Activated gamma-delta T cell treated with anti-CD3 and anti-CD28 coated beads, Interleukin-2, amount 50 U/mL, for 16 hours (primary cell): ENCODE measurements at places on chromosomes 2 and 18.

DNA sequence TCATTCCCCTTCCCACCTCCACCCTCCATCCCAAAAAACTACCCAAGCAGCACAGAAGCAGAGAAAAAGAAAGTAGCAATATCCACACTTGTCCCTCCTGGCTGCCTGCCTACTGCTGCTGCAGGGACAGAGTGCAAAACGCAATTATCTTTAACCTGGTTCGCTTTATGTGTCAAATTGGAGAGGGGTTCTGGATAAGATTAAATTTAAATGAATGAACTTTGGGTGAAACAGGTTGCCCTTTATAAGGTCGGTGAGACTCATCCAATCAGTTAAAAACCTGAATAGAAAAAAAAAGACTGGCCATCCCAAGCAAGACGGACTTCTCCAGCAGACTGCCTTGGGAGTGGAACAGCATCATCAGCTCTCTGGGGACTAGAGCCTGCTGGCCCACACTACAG, 62.6 kb downstream of the ANKRD44 start:
- no peak for DNase-seq

DNA sequence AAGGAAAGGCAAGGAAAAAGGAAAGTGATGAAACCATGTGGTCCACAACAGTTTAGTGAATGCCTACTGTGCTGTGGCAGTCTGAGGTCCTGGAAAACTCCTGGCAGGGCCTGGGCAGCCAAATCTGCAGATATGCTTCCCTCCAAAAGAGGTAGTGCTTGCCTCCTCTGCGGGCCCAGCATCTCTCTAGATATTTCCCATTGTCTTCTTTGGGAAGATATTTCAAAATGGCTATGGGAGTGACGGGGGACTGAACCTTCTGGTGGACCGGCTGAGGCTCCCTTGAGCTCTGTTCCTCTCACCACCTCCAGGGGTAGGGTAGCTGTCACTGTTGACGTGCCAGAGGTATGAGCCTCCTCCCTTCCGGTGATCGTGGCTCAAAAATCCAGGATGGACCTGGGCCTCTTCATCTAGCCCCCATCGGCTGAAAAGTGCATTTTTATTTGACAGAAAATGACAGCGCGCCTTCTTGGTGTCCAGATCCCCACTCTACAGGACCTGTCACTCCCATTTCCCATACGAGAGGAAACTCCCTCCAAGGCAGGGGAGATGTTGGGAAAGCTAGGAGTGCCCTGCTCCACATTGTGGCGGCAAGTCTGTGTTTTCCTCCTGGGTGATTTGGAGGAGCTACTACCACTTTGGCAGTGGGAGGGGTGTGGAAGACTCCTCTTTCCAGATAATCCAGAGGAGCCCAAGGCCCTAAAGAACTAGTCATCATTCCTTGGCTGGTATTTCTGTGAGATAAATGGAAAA, 9.4 kb upstream of the PAX3 start:
- DNase-seq, result no peak

GRCh38 chr18:3193331-3193730, 26.4 kb downstream of the MYOM1 start:
- no peak for DNase-seq

- DNase-seq, result no peak
Measured at GRCh38 chr2:12313445-12314126, 403.1 kb upstream of the TRIB2 start.

- no peak for DNase-seq
Measured at GRCh38 chr2:10034333-10035052, 8.9 kb upstream of the KLF11 start.

DNA sequence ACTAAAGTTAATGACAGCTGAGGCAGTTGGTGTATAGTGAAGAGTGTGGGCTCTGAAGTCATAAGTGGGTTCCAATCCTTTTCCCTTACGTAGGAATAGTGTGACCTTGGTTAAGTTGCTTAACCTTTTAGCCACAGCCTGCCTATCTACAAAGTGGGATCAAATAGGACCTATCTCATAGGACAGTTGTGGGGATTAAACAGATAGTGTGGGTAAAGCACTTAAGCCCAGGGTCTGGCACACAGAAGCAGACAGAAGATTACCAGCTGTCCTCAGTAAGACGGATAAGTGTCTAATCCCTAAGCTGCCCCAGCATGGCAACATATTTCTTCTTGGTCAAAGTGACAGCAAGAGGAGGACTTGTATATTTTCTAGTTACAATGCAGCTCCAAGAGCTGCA, 28.2 kb downstream of the UBE2F start:
- no peak for DNase-seq

DNA sequence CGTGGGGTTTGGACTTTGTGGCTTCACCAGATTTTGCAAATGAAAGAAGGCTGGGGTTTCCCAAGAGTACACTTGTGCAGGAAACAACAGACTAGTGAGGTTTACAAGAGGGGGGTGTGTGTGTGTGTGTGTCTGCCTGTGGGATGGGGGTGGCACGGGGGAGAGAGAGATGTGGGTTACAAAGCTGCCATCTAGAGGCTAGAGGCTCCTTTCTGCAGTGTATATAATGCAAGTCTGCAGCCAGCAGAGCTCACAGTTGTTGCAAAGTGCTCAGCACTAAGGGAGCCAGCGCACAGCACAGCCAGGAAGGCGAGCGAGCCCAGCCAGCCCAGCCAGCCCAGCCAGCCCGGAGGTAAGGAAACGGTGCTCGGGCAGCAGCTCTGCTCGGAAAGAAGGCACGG, at the start of gene ACKR3:
Gene ACKR3, plus strand, starts transcription at position 253 of the 401 bp plus-strand sequence. CDS start 10,641 bp downstream, outside the sequence.
- DNase-seq, result peak; percentile 68

DNA sequence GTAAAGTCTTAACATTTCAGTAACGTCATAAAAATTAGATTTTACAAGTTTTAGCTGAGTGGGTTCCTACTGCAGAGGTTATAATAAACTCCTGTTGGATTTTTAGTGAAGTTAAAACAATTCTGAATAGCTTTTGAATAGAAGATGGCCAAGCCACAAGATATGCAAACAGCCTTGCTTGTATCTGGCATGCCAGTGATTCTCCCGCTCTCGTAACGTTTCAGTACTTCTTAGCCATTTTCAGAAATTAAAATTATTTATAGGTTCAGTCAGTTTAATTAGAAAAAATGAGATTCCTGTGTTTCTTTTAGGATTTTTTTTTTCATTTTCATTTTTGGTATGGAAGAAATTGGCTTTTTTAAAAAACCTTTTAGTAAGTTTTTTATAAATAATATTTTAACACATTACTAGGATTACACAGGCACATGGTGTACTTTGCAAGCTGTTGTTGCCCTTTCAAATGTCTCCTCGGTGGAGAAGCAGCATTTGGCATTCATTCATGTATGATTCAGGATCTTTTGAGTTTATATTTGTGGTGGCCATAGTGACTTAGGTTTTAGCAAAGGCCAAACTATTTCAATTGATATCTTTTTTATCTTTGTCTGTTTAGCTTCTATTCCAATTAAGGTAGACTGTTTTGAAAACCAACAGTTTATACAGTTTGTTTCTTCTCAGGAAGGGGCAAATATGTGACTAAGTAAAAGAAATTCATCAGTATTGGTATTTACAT, 30.6 kb upstream of the RND3 start:
- no peak for DNase-seq

DNA sequence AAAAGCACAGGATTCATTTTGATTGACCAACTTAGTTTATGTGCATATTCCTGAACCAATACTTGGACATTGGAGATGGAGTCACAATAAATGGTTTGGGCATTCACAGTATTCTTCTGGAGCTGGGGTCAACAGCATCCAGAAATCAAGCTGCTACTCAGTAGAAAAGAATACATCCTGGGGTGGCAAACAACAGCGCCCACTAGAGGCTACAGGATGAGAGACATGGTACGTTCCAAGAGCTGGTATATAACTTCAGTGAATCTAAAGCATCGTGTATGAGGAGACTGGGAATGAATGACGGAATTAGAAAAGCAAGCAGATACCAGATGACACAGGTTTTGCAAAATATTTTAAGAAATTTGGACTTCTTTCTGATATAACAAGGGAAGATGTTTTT, 142.9 kb upstream of the FIGN start:
- no peak for DNase-seq

DNA sequence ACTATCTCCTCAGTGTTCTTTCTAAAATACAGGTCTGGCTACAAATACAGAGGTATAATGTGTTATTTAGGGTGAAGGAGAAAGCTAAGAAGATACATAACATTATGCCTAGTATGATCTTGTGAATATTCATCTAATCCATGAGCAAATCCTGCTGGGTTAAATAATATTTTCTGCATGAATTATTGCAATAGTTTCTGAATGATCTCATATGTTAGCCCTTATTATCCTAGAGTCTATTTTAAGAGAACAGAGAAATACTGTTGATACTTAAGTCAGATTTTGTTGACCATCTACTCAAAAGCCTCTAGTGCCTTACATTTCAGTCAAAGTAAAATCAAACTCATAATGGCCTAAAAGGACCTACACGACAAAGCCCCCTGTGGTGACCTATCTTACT, 382.3 kb downstream of the FIGN start:
- no peak for DNase-seq

GRCh38 chr2:127128445-127128904, 21.5 kb upstream of the BIN1 start:
- no peak for DNase-seq

DNA sequence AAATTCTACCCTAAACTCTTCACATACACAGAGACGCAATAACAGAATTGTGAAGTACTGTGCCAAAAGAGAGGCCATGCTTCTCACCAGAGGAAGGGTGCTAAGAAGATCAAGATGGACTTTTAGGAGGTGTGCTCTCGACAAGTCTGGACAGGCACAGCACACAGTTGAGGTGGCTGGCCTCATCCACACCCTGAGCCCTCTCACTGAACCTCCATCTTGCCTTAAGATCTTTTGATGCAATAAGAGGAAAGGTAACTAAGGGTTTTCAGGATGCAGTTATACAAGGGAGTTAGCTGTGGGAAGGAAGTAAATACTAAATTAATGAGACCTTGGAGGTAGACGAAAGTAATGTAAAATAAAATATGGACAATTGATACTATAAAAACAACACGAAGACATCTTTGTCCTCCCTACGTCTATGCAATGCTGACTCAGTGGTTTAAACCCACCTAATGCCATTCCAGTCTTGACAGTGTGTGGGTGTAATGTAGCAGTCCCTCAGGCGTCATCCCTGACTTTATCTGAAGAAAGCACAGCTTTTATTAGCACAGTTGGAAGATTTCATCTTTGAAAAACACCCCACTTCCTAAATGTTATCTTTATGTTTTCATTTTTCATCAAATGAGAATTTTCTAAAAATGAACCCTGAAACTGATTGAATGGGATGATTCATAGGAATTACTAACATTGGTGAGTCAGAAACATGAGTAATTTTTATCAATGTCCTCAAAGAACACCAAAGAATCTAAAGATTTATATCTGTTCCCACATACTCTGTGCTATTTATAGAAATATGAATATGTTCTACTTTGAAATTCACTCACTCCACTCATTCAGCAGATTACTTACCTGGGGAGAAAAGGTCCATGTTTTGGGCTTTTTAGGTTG, 34.0 kb upstream of the MALL start:
- DNase-seq, result no peak

DNA sequence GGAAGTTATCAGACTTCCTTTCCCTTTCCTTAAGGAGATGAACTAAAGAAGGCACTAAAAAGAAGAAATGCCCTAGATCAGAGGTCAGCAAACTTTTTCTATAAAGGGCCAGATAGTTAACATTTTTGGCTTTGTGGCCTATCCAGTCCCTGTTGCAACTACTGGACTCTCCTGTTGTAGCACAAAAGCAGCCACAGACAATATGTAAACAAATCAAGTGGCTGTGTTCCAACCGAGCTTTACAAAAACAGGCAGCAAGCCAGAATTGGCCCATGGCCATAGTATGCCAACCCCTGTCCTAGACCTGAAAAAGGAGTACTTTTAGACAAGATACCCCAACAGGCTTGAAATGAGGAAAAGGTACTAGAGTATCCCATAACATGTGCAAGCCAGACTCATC, 10.9 kb downstream of the NHEJ1 start:
- DNase-seq, result no peak

DNA sequence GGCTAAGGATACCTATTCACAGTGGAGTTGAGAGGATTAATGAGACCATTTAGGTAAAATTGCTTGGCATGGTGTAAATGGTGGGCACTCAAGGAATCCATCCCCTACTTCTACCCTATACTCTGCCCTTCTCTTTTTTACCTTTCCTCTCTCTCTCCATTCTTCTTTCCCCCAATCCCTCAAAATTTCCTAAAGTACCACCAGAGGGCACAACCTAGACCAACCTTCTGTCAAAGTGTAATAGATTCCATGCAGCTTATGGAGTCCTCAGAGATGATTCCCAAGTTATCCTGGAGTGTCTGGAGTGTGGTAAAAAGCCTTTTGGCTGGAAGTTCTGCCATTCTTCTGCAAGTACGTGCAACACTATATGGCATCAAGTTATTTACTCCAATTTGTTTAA, 33.0 kb upstream of the CCDC195 start:
- DNase-seq, result no peak

DNA sequence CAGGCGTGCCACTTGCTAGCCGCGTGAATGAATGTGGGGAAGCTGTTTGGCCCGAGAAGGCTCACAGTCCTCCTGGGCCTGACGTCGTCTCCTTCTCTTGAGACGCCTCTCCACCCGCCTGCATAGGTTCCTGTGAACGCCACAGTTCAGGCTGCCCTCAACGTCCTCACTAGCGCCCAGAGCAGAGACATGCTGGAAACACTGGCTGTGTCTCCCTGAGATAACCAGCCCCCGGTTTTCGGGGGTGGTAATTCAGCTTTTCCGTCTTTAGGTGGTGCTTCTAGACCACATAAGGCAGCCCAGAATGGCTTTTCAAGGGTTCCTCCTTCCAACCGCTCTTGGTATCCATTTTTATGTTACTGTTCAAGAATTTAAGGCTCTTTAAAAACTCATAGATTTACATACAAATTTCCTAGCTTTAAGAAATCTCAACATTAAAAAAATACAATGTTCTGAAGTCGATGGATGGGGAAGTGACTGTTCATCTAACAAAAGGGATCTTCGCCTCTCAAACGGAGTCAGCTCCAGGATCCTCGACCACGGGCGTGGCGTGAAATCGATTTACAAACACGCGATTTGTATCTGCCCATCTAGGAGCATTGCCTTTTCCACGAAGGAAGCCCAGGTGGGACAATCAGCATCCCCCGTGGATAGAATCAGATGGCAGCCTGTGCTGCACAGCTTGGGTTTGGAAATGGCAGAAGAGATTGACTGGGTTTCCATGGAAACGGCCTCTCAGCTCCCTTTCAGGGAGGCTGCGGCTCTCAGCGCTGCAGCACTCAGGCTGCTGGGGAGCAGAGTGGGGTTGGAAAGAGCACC, 110.6 kb upstream of the PXDN start:
- no peak for DNase-seq

GRCh38 chr2:7685342-7686015, 768.3 kb downstream of the RNF144A start:
- no peak for DNase-seq

GRCh38 chr18:10234912-10235660, 219.3 kb upstream of the APCDD1 start:
- no peak for DNase-seq

GRCh38 chr2:116733699-116734098, 1080.8 kb upstream of the DDX18 start:
- no peak for DNase-seq
